ENCODE measurements at places on chromosomes 7 and 10. TPM values are rescaled to one million over a fixed set of nuclear protein-coding genes. Genes with fewer than 3 reads are reported as not detected.
A peak's percentile ranks its signal among the peaks of the same experiment; 100 is the strongest.

Gene NXPH1
- not detected for total RNA-seq

Gene GJD4
- total RNA-seq, result 0.24 TPM

Gene TLL2
- 0.60 TPM for total RNA-seq

Gene MRLN
- total RNA-seq, result not detected

GRCh38 chr7:47492716-47493325 is 89.1 kb downstream of the TNS3 start:
- peak overlapping the region; percentile 37 for H3K27ac ChIP-seq
- H3K4me3 ChIP-seq, result no peak overlapping the region
- H3K36me3 ChIP-seq, result peaks cover 5% of the 10 kb centered on the region
- peaks cover 63% of the 10 kb centered on the region for H3K4me1 ChIP-seq
